ENCODE measurements at places on chromosomes 13 and 19.
A peak's percentile ranks its signal among the peaks of the same experiment; 100 is the strongest.

GRCh38 chr13:67763384-67763783 lies 533.2 kb upstream of the PCDH9 start:
- DNase-seq, result no peak

- no peak for DNase-seq
These were observed 1.5 kb downstream of the UNC13A start for GRCh38 chr19:17686592-17687024.

GRCh38 chr13:111789011-111789410 lies 277.9 kb upstream of the SOX1 start:
- DNase-seq, result no peak

GRCh38 chr13:110416131-110417025 lies 109.3 kb downstream of the COL4A2 start:
- DNase-seq, result no peak

GRCh38 chr13:92745258-92745657 lies 481.3 kb upstream of the GPC6 start:
- no peak for DNase-seq

GRCh38 chr13:99281811-99282263 lies 23.7 kb upstream of the GPR18 start:
- peak; percentile 65 for DNase-seq

DNA sequence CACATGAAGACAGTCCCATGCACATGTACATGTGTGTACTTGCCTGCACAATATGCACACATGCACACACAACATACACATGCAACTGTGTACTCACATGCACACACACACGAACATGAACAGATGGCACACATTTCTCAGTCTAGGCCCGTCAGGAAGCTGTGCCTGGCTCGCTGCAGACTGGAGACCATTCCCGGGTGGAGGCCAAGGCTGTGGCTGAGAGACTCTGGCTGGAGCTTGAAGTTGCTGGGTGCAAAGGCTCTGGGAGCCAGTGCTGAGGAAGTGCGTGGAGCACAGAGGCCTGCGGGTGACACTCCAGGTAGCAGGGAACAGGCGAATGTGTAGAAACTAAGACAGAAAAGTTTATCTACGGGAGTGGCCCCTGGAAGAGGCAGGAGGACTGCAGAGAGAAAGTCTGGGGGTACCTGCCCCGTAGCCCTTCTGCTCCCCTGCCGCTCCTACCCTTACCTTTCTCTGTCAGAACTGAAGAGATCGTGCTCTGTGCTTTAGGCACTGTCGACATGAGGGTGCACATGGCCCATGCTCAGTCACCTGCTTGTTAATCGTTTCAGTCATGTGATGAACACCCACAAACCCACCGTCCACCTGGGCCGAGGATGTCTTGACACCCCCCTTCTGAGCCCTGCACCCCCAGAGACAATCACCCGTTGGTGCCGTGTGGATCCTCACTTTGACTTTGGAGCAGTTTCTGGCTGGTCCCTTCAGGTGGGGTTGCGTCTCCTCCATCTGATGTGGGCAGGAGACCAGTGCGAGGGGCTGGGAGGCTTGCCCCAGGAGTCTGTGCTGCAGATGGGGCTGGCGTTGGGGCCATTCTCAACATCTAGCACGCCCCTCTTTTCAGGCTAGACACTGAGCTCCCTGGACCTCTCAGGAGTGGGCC lies 69.4 kb downstream of the TEX29 start:
- no peak for DNase-seq

- no peak for DNase-seq
These were observed 3.7 kb upstream of the ZNF552 start for GRCh38 chr19:57818378-57818777.

GRCh38 chr13:38538422-38538821 lies 148.5 kb upstream of the FREM2 start:
- DNase-seq, result no peak

DNA sequence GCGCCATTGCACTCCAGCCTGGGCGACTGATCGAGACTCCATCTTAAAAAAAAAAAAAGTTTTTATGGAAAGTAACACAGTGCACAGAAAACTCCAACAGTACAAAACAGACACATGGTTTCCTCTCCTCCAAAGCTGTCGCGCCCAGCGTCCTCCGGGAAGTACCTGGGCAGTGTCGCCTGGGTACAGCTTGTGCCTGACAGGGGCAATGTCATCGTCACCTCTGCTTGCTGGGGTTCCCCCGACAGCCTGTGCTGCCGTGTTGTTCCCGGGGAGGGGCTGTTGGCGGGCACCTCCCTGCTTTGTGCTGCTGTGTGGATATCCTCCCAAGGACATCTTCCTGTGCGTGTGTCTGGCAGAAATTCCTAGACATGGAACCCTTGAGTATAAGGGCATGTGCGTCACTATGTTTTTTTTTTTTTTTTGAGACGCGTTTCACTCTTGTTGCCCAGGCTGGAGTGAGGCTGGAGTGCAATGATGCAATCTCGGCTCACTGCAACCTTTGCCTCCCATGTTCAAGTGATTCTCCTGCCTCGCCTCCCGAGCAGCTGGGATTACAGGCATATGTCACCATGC lies 2.4 kb upstream of the F2RL3 start:
- DNase-seq, result no peak

- DNase-seq, result no peak
These were observed 152.4 kb upstream of the TSHZ3 start for GRCh38 chr19:31501427-31502195.

DNA sequence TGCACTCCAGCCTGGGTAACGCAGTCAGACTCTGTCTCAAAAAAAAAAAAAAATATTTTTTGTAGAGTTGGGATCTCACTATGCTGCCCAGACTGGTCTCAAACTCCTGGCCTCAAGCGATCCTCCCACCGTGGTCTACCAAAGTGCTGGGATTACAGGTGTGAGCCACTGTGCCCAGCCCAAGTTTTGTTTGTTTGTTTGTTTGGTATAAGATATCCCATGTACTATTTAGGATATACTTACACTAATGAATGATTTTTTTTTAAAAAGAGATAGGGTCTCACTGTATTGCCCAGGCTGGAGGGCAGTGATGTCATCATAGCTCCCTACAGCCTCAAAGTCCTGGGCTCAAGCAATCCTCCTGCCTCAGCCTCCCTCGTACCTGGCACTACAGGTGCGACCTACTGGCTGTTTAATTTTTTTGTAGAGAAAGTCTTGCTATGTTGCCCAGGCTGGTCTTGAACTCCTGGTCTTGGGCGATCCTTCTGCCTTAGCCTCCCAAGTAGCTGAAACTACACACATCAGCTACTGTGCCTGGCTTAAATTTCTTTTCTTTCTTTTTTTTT lies 24.0 kb downstream of the TLE6 start:
- DNase-seq, result no peak

GRCh38 chr19:35354898-35355297 lies 3.4 kb upstream of the FFAR3 start:
- DNase-seq, result no peak

- no peak for DNase-seq
These were observed 2.3 kb downstream of the SOX1 start for GRCh38 chr13:112069061-112069844.

- no peak for DNase-seq
These were observed 11.2 kb downstream of the BCAT2 start for GRCh38 chr19:48799358-48800300.

Data from CD8-positive, alpha-beta T cell (primary cell).